ENCODE measurements at places on chromosomes 3 and 15. TPM values are rescaled to one million over a fixed set of nuclear protein-coding genes. Genes with fewer than 3 reads are reported as not detected.

SLC30A4 gene
- 3.7 TPM for total RNA-seq

GOLGA6L9 gene
- total RNA-seq, result 1.2 TPM

SAMD7 gene
- not detected for total RNA-seq

CCR8 gene
- not detected for total RNA-seq

SLC15A2 gene
- 0.17 TPM for total RNA-seq

PCYT1A gene
- 55.0 TPM for total RNA-seq

MYL3 gene
- total RNA-seq, result not detected

UROC1 gene
- total RNA-seq, result not detected

LRRC3B gene
- not detected for total RNA-seq

ZIC1 gene
- total RNA-seq, result not detected

CD96 gene
- total RNA-seq, result not detected

GOLGA8K gene
- total RNA-seq, result not detected

GP9 gene
- not detected for total RNA-seq

CD80 gene
- total RNA-seq, result not detected

NEO1 gene
- total RNA-seq, result 10.0 TPM

FETUB gene
- total RNA-seq, result not detected

PIERCE2 gene
- total RNA-seq, result 2.4 TPM

ANKDD1A gene
- total RNA-seq, result 2.7 TPM

SHC4 gene
- 0.67 TPM for total RNA-seq

WWTR1 gene
- 19.3 TPM for total RNA-seq

CHMP2B gene
- 22.9 TPM for total RNA-seq

PRKCI gene
- 29.0 TPM for total RNA-seq

RGMA gene
- 5.7 TPM for total RNA-seq

PLA2G4E gene
- not detected for total RNA-seq

CIDEC gene
- total RNA-seq, result 0.15 TPM

WDR72 gene
- under 0.01 TPM for total RNA-seq

HIGD2B gene
- not detected for total RNA-seq

STRA6 gene
- total RNA-seq, result 0.17 TPM

PPARG gene
- total RNA-seq, result 41.9 TPM

GUCA1C gene
- not detected for total RNA-seq

NEK10 gene
- total RNA-seq, result 0.34 TPM

TXNRD3 gene
- 6.1 TPM for total RNA-seq

SCAANT1 gene
- total RNA-seq, result not detected

SIDT1 gene
- not detected for total RNA-seq

WDR93 gene
- total RNA-seq, result 0.15 TPM

KLHL40 gene
- total RNA-seq, result not detected

ZPLD1 gene
- total RNA-seq, result not detected

TGM5 gene
- total RNA-seq, result not detected

ONECUT1 gene
- 0.34 TPM for total RNA-seq

CLDN16 gene
- total RNA-seq, result not detected

COL8A1 gene
- 84.6 TPM for total RNA-seq

OR5K2 gene
- not detected for total RNA-seq

CILP gene
- under 0.01 TPM for total RNA-seq
